ENCODE measurements at places on chromosomes 13 and 19.

- DNase-seq, result no peak
Measured at GRCh38 chr19:36574741-36575140, 1.6 kb upstream of the ZNF529 start.

DNA sequence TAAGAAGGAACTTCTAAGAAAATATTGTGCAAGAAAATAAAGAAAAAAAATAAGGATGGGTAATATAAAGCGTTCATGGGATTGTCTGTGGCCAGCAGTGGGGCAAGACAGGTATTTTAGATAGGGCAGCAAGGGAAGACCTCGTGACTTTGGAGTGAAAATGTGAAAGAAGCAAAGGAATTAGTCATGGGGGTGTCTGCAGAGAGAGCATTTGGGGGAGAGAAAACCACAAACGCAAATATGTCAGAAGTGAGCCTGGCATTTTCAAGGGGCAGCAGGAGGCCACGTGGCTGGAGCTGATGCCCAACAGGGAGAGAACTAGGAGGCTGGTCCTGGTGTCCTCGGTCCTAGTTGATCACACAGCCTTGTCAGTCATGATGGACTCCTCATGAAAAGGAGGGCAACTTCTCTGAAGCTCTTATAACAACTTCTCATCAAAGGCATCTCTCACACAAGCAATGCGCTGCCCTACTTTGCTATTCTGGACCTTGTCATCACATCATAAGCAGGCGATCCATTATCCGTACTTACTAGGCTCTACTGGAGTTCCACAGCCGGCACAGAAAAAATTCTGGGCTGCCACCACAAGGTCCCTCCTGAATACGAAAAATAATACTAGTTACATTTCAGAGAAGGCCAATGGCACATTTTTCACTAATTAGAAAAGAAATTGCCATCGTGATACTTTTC lies 31.0 kb downstream of the RUBCNL start:
- no peak for DNase-seq

- no peak for DNase-seq
Measured at GRCh38 chr13:98372876-98373275, 195.8 kb upstream of the RNF113B start.

DNA sequence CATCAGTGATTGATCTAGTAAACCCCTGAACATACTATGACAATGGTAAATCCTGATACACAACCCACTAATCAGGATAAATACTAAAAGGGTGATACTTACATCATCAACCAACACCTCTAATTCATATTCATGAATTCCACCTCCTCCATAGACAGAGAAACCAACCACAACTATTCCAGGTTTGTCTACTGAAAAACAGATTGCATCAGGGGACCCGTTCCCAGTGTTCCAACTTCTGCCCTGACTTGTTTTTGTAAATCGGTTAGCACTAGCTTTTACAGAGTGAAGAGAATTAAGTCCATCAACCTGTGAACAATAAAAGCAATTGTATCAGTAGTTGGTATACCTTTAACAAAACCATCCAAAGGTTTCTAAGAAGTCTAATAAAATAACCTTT lies 149.2 kb downstream of the MYCBP2 start:
- DNase-seq, result no peak

DNA sequence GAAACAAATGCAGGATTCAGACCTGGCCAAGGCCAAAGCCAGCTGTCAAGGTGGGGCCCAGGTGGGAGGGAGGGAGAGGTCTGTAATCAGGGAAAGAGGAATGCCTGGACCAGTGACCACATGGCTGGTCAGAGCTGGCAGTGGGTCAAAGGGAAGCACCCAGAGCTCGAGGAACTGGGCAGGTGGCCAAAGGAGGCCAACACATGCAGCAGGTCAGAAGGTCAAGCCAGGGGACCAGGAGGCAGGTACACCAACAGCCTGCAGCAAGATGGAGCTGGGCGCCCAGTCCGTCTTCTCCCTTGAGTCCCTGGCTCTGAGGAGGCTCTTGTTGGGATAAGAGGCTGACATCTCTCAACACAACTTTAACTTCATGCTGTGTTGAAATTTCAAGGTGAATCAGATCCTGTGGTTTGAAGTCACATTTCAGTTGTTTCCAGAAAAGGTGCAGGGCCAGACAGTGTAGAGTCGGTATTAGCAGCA lies 17.1 kb downstream of the GPATCH1 start:
- no peak for DNase-seq

- DNase-seq, result peak; percentile 1
Measured at GRCh38 chr13:66036024-66036614, 1194.0 kb downstream of the PCDH9 start.

- no peak for DNase-seq
Measured at GRCh38 chr13:64540468-64540867, 2689.7 kb downstream of the PCDH9 start.

DNA sequence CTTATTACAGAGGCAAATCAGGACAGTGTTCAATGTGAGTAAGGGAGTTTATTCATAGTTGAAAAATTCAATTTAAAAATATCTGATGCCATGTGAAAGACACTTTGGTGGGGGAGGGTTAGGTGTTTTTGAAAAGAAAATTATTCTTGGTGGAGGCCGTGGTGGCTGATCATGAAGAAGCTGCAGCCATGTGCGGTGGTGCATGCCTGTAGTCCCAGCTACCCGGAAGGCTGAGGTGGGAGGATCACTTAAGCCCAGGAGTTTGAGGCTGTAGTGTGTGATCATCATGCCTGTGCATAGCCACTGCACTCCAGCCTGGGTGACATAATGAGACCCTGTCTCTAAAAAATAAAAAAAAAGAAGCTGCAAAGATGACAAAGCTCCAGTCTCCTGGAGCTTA lies 28.6 kb downstream of the WDFY2 start:
- DNase-seq, result no peak

DNA sequence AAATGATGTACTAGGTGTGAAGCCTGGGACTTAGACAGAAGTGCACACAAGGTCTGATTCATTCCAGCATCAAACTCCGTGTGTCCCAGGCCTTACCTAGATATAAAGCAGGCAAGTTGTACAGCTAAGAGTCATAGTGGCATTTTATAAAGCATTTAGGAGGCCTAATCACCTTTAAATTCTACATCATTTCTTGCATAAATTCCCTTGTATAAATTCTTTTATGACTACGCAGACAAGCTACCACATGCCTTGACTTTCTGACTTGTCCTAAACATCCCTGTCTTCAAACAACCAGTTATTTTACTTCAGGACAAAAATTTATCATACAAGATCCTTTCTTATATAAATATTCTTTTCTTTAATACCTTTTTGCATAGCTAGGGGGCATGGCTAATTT lies 22.5 kb downstream of the TMEM255B start:
- DNase-seq, result no peak

- peak; percentile 20 for DNase-seq
Measured at GRCh38 chr19:50173127-50173526, 10.0 kb upstream of the IZUMO2 start.

DNA sequence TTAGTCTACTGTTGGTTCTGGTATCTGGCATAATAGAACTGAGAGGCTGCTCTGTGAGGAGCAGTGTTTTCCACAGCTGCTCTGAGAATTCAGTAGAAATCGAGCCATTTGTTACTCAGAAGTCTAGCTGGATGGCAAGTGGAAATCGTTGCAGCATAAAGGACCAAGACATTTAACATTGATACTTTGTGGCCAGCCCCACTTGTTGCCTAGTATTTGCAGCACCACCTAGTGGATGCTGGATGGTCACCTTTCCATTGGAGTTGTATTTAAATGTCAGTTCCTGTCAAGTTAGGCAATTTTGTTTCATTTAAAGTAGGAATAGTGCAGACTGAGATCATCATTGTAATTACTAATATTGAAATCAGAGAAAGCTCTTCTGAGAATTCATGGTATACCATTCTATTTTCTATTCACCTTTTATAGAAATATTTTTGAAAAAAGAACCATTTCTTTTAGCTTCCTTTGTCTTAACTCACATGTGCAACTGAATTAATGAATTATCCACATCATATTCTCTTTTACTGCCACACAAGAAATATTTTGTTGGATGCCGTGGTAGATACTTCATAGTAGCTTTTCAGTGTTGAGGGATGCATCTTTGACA lies 64.6 kb downstream of the PDS5B start:
- peak; percentile 88 for DNase-seq

DNA sequence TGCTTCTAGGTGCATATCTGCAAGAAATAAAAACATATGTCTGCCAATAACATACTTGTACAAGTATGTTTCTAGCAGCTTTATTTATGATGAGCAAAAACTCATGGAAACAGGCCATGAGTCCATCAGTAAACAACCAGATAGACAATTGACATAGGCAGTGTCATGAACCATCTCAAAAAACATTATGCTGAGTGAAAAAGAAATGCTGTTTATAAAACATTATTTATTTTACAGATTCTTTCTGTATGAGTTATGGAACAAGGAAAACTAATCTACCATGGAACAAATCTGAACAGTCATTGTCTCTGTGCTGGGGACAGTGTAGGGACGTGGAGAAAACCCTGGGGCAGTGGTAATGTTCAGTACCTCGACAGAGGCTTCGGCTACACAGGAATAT lies 283.9 kb downstream of the UQCRFS1 start:
- no peak for DNase-seq

GRCh38 chr19:10439588-10439987 lies 19.2 kb downstream of the PDE4A start:
- no peak for DNase-seq

DNA sequence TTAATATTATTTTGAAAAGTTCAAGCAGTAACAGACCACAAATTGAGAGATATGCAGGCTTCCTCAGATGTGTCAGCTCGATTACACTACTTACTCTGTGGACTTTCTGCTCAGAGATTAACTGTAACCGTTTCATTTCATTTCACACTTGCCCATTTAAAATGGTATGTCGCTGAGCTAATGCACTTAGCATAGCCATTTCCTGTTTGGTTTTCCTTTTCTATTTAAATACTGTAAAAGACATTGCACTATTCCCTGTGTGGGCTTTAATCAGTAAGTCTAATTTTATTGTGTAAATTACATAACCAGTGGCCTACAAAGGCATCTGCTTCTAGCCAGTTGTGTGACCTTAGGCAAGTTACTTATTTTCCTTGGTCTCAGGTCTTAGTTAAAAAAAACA lies 237.6 kb downstream of the LACC1 start:
- DNase-seq, result peak; percentile 7

GRCh38 chr13:36912369-36912768 lies 7.7 kb downstream of the SMAD9 start:
- DNase-seq, result peak; percentile 18

- no peak for DNase-seq
Measured at GRCh38 chr13:94470126-94470525, 9.4 kb downstream of the DCT start.

GRCh38 chr19:12766051-12766521 lies 9.3 kb downstream of the HOOK2 start:
- DNase-seq, result peak; percentile 92

- DNase-seq, result no peak
Measured at GRCh38 chr19:31109636-31110035, 239.6 kb downstream of the TSHZ3 start.

DNA sequence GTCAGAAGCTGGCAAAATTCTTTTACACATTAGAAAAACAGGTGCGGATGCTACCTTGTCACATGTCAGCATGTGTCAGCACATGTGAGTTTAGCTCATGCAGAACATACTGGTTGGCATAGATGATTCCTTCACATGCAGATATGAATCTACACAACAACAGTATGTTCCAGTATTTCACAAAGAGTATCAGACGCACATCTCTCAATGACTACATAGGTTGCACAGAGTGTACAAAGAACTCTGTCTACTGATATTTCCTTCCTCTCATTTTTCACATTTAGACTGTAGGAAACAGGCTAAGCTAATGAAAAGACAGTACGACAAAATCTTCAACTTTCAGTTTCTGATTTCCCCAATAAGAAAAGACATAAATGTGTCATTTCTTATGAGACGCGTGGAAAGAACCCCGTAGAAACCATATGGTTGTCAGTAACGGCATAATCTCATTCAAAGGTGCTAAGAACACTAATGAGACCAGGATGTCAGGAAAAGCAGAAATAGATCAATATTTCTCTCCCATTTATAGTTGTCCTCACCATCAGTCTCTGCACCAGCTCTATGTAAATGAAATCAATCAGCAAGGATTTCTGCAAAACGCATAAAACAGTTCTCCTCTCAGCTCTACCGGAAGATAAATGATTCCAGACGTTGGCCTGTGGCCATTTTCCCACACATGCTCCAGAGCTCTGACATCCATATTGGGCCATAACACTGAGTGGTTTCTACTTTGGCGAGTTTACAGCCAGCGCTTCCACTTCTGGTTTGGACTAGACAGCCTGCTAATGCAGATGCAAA lies 81.2 kb downstream of the STARD13 start:
- no peak for DNase-seq

DNA sequence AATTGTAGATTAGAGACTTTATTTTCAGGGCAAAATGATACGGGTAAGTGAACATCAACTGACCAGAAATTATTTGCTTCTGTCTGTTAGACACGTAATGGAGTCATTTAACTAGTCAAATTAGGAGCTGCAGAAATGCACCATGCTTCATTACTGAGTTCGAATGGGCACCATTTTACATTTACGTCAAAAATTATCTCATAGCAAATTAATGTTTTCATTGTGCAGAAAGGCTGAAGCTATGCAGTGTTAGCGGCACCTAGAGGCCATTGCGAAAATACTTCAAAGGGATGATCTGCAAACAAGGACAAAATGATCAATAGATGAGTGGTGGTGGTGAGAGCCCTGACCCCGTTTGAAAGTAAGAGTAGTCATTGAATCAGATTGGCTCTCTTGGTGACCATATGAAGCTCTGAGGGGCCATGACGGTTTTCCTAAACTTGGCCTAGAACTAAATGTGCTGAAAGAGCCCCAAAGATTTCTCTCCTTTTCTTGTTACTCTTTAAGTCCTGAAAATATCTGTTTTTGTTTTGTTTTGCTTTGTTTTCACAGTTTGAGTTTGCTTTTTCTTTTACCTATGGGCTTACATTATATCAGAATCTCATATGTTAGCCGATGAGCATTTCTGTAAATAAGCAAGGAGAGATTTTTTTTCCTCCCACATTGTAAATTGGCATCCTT lies 277.9 kb downstream of the ZNF536 start:
- peak; percentile 46 for DNase-seq

- peak; percentile 55 for DNase-seq
Measured at GRCh38 chr19:28466107-28467045, 746.6 kb downstream of the UQCRFS1 start.

DNA sequence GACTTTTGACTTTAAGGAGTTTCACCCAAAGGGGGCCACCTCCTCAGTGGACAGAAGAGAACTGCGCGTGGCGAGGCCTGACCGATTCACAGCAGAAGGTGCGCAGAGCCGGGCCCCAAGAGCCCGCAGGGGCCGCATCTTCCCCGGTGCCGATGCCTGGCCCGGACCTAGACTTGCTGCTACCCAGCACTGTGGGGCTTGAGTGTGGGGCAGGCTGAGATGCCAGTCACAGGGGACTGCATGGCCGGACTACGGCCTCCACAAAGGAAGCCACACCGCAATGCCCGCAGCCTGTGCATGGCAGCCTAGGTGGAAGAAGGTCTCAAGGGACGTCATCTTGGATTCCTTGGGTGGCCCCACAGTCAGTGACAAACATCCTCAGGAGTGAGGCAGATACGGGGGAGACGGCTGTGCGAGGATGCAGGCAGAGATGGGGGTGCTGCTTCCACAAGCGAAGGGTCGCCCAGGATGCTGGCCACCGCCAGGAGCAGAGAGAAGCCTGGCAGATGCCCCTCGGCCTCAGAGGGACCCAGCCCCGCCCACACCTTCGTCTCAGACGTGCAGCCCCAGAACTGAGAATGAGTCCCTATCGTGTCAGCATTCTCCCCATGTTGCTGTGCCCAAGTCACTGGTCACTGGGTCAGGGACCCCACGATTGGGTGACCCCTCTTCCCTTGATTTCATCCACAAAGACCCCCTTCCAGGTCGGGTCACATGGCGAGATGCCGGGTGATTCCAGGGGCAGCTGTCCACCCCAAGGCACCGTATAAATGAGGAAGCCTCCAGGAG lies 16.9 kb downstream of the MOB3A start:
- DNase-seq, result no peak

GRCh38 chr19:4694211-4694987 lies 24.3 kb upstream of the MYDGF start:
- no peak for DNase-seq

All from DMS53 (cell line).